ENCODE measurements at places on chromosomes 3 and 15.
A peak's percentile ranks its signal among the peaks of the same experiment; 100 is the strongest.

- no peak for DNase-seq
- H3K4me1 ChIP-seq, result peaks cover 8% of the 10 kb centered on the region
- H3K27ac ChIP-seq, result no peak overlapping the region
- H3K27me3 ChIP-seq, result no peaks in the 10 kb centered on the region
- H3K36me3 ChIP-seq, result peaks cover 17% of the 10 kb centered on the region
Observed at GRCh38 chr15:85652457-85652856, 142.3 kb downstream of the KLHL25 start.

- H3K4me1 ChIP-seq, result no peaks in the 10 kb centered on the region
- H3K4me3 ChIP-seq, result no peak overlapping the region
- no peak overlapping the region for H3K27ac ChIP-seq
Observed at GRCh38 chr15:32735989-32736700, 18.3 kb downstream of the GREM1 start.

DNA sequence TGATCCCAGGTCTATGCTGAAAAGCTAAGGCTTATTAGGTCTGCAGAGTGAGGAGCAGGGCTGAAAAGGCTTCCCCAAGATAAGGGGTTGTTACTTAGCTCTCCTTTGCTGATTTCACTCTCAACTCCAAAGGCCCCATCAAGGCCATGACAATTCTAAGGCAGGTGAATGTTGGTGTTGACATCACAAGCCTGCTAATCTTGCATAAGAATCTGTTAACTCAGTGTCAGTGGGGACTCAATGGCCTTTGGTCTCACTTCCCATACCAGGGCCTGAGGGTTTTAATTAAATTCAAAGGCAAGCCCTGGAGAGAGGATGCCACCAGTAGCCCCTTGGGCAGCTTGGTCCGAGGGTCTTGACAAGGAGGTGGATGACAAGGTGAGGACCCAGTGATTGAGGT is 9.4 kb upstream of the ALAS1 start:
- no peak for DNase-seq
- H3K27me3 ChIP-seq, result no peaks in the 10 kb centered on the region
- no peak overlapping the region for H3K4me3 ChIP-seq
- no peak overlapping the region for H3K27ac ChIP-seq
- H3K36me3 ChIP-seq, result no peaks in the 10 kb centered on the region

DNA sequence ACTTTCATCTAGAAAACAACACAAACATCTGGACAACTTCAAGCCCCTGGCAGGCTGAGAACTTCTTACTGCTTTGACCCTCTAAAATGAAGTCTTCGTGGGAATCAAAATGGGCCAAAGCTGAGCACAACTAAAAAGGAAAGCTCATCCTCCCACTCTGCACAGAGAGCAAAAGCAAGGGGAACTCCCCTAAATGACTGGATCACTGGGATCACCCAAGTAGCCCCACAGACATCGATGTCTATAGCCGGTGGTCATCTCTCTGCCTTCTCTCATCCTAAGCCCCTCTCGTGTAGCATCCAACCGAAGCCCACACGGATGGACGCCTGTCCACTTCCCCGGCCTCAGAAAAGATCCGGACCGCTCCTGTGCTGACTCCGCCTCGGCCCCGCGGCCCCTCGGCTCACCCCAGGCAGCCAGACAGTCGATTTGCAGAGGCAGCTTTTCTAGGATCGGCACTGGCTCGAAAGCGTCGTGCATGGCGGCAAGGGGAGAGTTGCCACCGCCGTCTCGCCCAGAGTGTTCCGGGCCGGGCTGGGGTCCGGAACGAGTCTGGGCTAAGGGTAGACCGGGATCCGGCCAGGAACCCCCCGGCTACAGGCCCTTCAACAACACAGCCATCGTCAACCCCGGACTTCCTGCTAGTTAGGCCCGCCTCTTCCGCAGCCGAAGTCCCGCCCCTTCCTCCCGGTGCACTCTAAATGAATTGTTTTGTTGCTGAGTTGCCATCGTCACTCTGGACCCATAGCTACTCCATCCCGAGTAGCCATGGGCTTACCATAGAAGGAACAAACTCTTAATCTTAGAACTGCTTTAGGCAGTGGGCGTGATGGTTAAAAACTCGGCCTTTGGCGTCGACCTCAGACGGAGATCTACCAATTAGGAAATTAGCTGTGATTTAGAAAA is at the start of gene VPS39:
Gene VPS39, minus strand, starts transcription at position 631 of the 906 bp plus-strand sequence. Its CDS starts 151 bp downstream, at position 480.
- H3K27me3 ChIP-seq, result no peaks in the 10 kb centered on the region
- H3K4me1 ChIP-seq, result peaks cover 22% of the 10 kb centered on the region
- DNase-seq, result peak; percentile 58

- H3K4me3 ChIP-seq, result no peak overlapping the region
- no peaks in the 10 kb centered on the region for H3K4me1 ChIP-seq
- no peak overlapping the region for H3K27ac ChIP-seq
- no peak for DNase-seq
Observed at GRCh38 chr3:23162934-23163333, 40.2 kb upstream of the UBE2E2 start.

GRCh38 chr15:31486906-31487695 is 160.5 kb downstream of the KLF13 start:
- peaks cover 34% of the 10 kb centered on the region for H3K4me1 ChIP-seq
- H3K4me3 ChIP-seq, result no peak overlapping the region
- no peak overlapping the region for H3K27ac ChIP-seq
- no peaks in the 10 kb centered on the region for H3K27me3 ChIP-seq

DNA sequence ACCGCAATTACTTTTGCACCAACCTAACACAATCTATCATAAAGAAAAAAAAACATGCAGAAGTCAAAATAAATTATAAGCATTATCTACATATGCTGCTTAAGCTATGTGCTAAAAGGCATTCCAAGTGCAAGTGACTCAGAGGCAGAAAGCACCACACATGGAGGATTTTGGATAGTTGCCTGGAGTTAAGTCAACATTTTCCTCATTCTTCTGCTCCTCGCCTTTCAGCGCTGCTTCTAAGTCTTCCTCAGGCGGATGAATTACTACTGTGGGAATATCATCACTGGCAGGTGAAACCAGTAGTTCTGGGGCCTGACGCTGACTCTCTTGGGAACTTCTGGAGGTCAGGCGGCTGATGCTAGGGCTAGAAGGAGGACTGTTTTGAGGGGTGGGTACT is 53.1 kb downstream of the SLC4A7 start:
- no peak for DNase-seq
- no peak overlapping the region for H3K27ac ChIP-seq
- H3K36me3 ChIP-seq, result peaks cover 20% of the 10 kb centered on the region
- no peaks in the 10 kb centered on the region for H3K4me1 ChIP-seq
- no peaks in the 10 kb centered on the region for H3K27me3 ChIP-seq
- H3K4me3 ChIP-seq, result no peak overlapping the region

DNA sequence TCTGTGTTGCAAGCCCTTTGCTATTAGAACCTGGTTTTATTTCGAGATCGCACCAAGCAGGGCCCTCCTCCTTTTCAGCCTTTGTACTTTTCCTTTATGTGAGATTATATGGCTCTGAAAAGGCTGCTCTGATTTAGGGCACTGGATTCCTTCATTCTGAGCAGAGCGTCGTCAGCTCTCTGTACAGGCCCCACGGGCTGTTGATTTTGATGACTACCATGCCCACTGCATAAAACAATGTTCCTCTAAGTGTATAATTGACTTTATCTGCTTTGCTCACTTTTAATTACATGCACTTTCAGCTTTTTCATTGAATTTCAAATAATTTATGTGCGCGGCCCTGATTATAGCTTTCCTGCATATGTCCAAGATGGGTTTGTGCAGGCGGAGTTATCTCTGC is 4.4 kb upstream of the PSMD6 start:
- DNase-seq, result no peak
- peaks cover under 1% of the 10 kb centered on the region for H3K4me1 ChIP-seq
- no peaks in the 10 kb centered on the region for H3K36me3 ChIP-seq

GRCh38 chr15:64895285-64896065 is 16.2 kb upstream of the ANKDD1A start:
- no peaks in the 10 kb centered on the region for H3K36me3 ChIP-seq
- H3K4me1 ChIP-seq, result peaks cover 53% of the 10 kb centered on the region
- peak overlapping the region; percentile 74 for H3K4me3 ChIP-seq
- peak; percentile 45 for DNase-seq
- peak overlapping the region; percentile 84 for H3K27ac ChIP-seq

GRCh38 chr3:108130236-108130635 is 39.4 kb upstream of the CD47 start:
- no peak for DNase-seq
- no peaks in the 10 kb centered on the region for H3K36me3 ChIP-seq
- H3K4me1 ChIP-seq, result peaks cover 69% of the 10 kb centered on the region
- H3K4me3 ChIP-seq, result no peak overlapping the region

- no peaks in the 10 kb centered on the region for H3K27me3 ChIP-seq
- no peaks in the 10 kb centered on the region for H3K36me3 ChIP-seq
- no peak for DNase-seq
- no peak overlapping the region for H3K27ac ChIP-seq
- no peaks in the 10 kb centered on the region for H3K4me1 ChIP-seq
Observed at GRCh38 chr15:48354694-48355303, 23.6 kb downstream of the DUT start.

DNA sequence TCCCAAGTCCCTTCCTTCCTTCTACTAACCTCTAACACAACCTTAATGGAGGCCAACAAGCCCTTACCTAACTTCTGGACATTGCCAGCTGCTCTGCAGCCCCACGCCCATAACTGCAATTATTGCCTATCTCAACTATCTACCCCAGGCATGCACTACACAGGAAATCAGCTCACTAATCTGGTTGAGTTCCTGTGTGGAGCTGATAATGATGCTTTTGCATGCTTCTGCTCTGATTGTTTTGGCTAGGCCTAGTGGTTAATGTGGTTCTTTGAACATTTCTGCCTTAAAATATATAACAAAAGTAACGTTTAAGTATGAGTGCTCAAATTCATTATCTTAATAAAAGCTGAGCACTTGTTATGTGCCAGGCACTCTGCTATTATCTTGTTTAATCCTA is 463.9 kb downstream of the MFSD1 start:
- no peaks in the 10 kb centered on the region for H3K27me3 ChIP-seq
- no peaks in the 10 kb centered on the region for H3K4me1 ChIP-seq
- H3K4me3 ChIP-seq, result no peak overlapping the region
- no peaks in the 10 kb centered on the region for H3K36me3 ChIP-seq

DNA sequence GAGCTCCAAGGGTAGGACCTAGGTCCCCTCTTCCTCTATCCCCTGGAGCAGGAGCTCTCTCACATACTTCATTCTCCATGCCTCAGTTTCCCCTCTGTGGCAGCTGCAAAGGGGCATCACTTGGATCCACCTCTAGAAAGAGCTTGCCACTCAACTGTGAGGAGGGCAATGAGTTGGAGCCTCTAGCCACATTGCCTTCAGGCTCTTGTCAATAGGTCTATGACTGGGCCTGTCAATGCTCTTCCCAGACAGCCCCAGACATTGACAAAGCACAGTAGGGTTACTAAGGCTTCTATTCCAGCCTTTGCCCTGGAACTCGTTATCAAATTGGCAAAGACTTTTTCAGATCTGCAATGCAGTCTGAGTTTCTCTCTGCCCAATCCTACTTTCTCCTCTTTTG is 4.4 kb upstream of the VIPR1 start:
- H3K4me1 ChIP-seq, result peaks cover 6% of the 10 kb centered on the region
- no peak overlapping the region for H3K27ac ChIP-seq
- no peaks in the 10 kb centered on the region for H3K27me3 ChIP-seq
- DNase-seq, result no peak
- H3K36me3 ChIP-seq, result no peaks in the 10 kb centered on the region

DNA sequence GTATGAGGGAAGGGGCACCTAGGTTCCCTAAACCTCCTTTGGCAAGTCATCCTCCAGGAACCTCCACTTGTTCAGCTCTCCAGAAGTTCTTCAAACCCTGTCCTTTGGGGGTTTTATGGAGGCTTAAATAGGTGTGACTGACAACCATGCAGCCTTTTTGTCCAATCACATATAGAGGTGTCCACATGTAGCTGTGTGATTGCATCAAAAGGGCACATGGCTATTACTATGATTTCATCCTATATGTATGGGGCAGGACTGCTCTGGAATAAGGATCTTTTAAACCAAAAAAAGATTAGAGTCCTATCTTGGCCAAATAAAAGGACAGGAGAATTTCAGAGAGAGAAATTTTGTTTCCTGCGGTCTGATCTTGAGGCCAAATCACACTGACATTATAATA is 453.2 kb upstream of the EPHA6 start:
- no peak for DNase-seq
- no peaks in the 10 kb centered on the region for H3K4me1 ChIP-seq
- no peak overlapping the region for H3K27ac ChIP-seq
- no peak overlapping the region for H3K4me3 ChIP-seq

DNA sequence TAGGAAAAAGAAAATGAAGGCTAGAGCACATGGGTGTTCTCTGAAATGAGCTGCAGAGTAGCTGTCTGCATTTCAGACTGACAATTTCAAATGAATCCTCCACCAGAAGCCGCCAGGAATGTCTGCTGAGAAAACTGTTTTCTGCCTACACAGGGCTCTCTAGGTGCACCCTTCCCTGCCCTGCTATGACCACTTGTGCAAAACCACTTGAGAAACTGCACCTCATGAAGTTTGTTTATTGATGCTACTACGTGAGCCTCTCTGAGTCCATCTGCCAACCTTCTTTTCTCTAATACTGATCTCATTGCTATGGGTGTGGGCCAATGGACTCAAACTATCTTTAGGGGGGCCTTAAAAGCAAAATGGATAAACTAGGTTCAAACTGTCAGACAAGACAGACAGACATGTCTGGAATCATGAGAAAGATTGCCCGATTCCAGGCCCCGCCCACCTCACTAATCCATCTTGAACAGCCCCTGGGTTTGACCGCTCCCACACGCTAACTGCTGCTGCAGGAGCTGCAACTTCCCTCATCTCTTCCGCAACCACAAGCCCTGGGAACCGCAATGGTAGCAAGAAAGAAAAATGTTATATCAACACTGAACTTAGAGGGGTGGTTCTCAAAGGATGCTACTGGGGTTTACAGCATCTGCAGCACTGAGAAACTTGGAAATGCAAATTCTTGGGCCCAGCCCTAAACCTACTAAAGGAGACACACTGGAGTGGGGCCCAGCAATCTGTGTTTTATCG is 9.0 kb upstream of the CD47 start:
- H3K36me3 ChIP-seq, result no peaks in the 10 kb centered on the region
- H3K4me3 ChIP-seq, result no peak overlapping the region
- DNase-seq, result peak; percentile 29

- H3K4me1 ChIP-seq, result no peaks in the 10 kb centered on the region
- no peak overlapping the region for H3K27ac ChIP-seq
- no peak overlapping the region for H3K4me3 ChIP-seq
- DNase-seq, result no peak
- no peaks in the 10 kb centered on the region for H3K36me3 ChIP-seq
- H3K27me3 ChIP-seq, result no peaks in the 10 kb centered on the region
Observed at GRCh38 chr15:74227968-74228722, 8.0 kb upstream of the CCDC33 start.
